ENCODE measurements at places on chromosomes 16 and 17.
A peak's percentile ranks its signal among the peaks of the same experiment; 100 is the strongest.

GRCh38 chr16:50300942-50301625 lies 34.7 kb downstream of the ADCY7 start:
- no peak for DNase-seq

DNA sequence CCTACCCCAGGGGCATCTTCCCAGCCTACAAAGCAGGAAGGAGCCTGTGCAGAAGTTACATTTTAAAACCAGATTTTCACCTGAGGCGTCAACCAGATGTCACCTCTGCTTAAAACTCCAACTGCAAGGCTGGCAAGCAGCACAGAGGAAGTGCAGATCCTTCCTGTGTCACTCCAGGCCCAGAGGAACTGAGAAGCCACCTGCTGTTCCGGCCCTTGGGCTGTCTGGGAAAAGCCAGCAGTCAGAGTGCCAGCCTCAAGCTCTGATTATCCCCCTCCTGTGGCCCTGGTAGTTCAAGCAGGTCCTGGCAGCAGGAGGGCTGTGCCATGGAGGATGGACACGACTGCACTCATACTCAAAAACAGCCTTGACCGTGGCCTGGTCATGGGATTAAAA lies 10.2 kb downstream of the POLR2C start:
- DNase-seq: no peak

DNA sequence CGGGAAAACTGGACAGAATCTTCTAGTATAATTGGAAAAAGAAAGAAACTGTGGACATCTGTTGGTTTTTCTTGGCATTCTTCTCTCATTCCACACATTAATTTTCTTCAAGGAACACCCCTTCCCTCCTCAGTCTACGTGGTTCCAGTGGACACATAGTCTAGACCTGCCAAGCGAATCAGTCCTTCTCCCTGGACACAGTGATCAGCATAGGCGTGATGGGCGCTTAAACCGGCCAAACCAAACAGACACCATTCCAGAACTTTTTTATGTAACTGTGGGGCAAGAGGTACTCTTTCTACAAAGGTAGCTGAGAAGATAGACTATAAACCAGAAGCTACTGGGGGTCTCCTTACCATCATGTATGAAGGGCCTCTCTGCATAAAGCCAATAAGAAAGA lies 121.8 kb upstream of the COX10 start:
- no peak for DNase-seq

GRCh38 chr16:29230671-29231096 lies 175.8 kb downstream of the NPIPB11 start:
- DNase-seq: no peak

GRCh38 chr17:29565643-29566472 lies 979 bp downstream of the ABHD15 start:
- DNase-seq: no peak

GRCh38 chr16:70740914-70741782 lies 55.3 kb upstream of the MTSS2 start:
- DNase-seq: no peak

DNA sequence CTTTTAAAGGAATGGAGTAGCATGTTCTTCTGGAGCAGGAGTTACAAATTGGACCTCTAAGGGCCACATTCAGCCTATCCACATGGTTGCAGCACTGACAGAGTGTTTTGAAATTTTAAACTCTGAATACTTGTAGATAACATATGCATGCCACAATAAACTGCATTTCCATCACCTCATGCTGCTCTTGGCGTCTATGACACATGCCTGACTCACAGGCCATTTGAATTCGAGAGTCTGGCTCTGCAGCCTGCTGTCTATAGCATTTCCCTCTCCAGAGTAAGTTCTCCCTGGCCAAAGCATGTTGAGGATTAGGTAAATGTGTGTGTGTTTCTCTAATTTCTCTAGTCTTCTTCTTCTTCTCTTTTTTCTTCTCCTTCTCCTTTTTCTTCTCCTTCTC lies 28.7 kb upstream of the MYOCD start:
- no peak for DNase-seq

- no peak for DNase-seq
These were observed 88.9 kb upstream of the ATF7IP2 start for GRCh38 chr16:10296956-10297340.

GRCh38 chr17:17455173-17455572 lies 21.6 kb upstream of the MED9 start:
- DNase-seq: no peak

GRCh38 chr16:50244140-50244503 lies 22.2 kb upstream of the ADCY7 start:
- no peak for DNase-seq

- DNase-seq: no peak
These were observed 12.4 kb downstream of the LUC7L3 start for GRCh38 chr17:50731575-50732460.

DNA sequence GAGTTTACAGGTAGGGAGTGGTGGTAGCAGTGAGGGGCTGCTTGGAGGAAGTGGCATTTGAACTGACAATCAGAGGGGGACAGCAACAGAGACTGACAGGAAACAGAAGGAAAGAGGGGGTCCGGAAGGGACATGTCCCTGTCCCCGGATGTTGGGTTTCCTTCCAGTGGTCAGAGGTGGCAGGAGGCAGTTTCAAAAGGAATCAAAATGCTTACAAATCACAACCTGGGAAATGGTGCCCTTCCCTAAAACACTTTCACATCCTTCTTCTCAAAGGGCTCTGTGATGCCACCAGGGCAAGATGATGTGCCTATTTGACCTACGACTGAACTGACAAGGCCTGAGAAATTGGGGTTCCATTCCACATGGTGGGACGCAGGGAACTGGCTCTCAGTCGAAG lies 19.7 kb downstream of the ADGRG1 start:
- DNase-seq: no peak

DNA sequence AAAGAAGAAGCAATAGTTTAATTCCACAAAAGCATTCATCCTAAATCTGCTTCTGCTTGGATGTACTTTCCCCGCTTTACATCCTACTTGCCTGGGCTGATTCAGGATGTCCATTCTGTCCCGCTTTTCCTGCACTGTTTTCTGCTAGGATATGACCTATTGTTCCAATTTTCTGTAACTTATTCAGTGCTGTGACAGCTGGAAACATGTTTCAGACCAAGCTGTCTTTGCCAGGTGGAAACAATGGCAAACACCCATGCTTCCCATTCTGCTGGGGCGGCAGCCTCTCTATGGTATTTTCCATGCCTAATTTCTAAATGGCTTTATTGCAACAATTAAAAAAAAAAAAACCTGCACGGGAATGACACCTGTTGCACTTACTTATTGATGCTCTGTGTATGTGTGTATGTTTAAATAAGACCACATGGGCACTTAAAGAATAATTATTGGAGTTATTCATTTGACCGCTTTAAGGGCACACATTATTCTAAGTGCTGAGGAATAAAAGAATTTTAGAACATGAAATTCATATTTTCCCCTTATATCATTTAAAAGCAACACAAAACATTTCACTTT lies 21.0 kb downstream of the COQ7 start:
- no peak for DNase-seq

DNA sequence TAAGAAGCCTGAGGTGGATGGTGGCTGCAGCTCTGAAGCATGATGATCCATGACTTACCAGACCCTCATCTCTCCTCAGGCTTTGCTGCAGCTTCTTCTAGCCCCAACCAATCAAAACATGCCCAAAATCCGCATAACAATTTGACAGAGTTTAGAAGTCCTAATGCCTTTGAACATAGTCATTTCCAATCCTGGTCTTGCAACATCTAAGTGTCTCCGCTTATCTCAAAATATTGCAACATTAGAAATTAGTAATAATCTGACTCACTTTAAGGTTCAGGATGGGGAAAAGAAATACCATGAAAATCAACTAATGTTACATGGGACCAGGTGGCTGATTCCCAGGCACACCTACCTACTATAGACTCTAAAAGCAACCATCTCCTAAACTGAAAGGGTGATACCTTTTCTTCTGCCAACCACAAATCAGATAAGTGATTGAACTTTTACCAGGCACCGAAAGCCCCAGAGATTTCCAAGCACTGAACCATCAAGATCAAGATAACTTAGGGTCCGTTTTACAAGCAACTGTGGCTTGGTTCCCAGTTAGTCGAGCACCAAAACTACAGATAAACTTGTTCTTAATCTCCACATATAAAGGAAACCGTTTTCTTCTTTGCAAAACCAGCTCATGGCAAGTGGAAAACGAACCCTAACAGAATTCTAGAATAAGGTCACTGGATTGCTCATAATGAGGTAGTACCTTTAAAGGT lies 14.0 kb downstream of the ERN1 start:
- no peak for DNase-seq

- no peak for DNase-seq
These were observed 9.8 kb upstream of the CSNK1D start for GRCh38 chr17:82283208-82283749.

- no peak for DNase-seq
These were observed 372 bp upstream of the NDE1 start for GRCh38 chr16:15649727-15650018.

GRCh38 chr17:5446786-5447185 lies 7.8 kb upstream of the C1QBP start:
- no peak for DNase-seq

DNA sequence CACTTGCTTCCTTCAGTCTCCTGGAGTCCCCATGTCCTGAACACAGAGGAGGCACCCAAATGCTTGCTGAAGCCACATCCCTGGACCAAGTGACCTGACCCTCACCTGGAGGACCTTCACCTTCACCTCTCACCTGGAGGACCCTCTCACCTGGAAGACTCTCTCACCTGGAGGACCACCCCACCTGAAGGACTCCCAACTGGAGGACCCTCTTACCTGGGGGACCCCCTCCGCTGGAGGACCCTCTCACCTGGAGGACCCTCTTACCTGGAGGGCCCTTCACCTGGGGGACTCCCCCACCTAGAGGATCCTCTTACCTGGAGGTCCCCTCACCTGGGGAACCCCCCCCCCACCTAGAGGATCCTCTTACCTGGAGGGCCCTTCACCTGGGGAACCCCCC lies 573 bp upstream of the CDK10 start:
- DNase-seq: no peak

DNA sequence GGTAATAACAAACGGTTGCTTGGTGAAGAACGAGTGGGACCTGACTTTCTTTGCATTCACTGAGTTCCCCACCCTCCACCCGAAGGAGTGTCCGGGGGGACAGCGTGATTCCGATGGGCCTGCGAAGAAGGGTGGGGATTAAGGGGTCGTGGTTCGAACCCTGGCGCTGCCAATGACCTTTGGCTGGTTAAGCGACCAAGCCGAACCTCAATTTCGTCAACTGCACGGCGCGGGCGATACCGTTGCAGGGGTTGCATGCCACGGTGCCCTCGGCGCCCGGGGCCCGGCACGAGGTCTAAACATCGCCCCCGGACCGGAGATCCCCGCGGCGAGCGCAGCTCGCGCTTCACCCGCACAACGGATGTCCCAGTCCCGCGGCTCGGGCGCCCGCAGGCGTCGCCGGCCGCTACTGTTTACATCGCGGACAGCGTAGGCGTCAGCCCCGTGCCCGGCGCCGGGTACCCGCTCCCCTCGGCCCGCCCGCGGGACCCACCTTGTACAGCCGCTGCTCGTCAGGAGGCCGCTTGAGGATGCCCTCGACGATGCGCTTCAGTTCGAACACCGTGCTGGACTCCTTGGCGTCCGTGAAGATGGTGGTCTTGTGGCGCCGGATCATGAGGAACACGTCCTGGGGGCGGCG lies 460 bp downstream of the ELOB start:
- DNase-seq: no peak

- no peak for DNase-seq
These were observed 621.7 kb upstream of the CDH11 start for GRCh38 chr16:65743558-65743957.

GRCh38 chr16:60755907-60756306 lies 1280.3 kb downstream of the CDH8 start:
- no peak for DNase-seq

GRCh38 chr16:81136390-81137335 lies 40.5 kb upstream of the GCSH start:
- peak; percentile 17 for DNase-seq

DNA sequence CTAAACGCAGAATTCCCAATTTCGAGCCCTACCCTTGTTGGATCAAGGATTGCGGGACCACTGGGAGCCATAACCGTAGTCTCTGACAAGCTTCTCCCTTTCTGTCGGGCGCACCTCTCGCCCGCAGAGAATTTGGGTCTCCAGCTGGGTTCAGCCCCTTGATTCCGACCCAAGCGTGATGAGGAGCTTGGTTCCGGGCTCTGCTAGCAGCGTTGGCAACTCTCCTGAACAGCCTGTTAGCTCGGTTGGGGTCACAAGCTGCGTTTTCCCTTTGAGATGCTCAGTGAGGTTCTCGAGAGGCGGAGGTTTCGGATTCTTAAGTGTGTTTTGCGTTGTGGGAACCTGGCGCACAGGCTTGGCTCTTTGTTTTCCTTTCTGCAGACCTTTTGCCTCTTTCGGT lies 655 bp downstream of the ATXN1L start:
- DNase-seq: no peak

DNA sequence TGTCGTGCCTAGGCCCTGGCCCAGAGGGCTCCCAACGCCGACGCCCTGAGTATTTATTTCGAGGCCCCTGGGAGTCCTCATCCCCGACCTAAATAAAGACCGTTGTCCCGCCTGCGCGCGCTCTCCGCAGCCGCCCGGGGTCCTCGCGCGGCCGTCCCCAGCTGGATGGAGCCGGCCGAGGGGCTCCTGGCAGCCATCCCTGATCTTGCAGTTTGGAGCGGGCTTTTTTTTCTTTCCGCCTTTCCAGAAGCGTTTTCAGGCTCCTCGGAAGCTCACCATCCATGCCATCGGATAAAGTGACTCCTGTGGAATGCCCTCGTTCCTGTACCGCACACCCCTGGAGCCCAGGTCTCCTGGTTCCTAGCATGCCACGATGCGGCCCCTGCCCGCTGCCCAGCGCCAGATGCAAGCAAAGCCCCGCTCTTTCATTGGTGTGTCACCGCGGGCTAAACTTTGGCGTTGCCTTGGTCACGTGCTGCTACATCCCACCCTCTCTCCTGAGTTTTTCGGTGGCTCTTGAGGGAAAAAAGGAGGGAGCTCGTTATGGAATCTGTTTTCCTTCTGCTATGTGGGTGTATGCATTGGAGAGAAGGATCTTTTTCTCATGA lies 716 bp downstream of the TMEM94 start:
- DNase-seq: peak; percentile 69

DNA sequence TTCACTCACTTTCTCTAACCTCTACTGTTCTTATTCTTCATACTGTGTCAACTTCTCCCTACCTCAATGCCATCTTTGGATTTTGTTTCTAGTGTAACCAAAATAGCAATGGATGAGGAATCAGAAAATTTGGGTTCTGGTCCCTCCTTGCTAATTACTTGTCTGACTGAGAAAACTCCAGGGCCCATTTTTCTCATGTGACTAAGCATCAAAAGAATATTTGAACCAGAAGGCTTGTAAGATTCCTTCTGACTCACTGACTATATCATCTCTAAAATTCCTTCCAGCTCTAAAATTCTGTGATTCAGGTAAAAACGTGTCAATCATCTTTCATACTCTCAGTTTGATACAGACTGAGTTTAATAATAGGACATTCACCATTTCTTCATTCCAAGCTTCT lies 57.9 kb downstream of the BRIP1 start:
- no peak for DNase-seq

DNA sequence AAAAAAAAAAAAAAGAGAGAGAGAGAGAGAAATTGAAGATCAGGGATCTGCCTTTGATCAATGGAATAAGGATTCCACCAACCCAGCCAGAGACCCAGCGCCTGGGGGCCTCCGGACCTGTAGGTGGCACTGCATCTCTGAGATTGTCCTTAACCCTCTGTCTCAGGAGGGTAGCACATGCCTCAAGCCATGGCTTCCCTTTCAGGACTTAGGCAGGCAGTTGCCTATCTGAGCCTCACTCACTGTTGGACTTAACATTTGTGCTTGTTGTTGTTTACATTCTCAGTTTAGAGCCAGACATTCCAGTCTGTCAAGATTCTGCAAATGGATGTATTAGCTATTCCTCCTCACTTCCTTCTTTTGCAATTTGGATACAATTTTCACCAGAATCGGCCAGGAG lies 5.1 kb upstream of the SCNN1B start:
- no peak for DNase-seq

Measured in renal pelvis (tissue), 12 donors.